GM04503 (cell line): ENCODE measurements at places on chromosomes 6 and 20.
A peak's percentile ranks its signal among the peaks of the same experiment; 100 is the strongest.

- DNase-seq: no peak
Observed at GRCh38 chr20:53839423-53840176, 230.8 kb downstream of the BCAS1 start.

GRCh38 chr20:37856932-37857660, 45.8 kb upstream of the VSTM2L start:
- DNase-seq: peak; percentile 50

GRCh38 chr6:51675922-51676275, 411.5 kb downstream of the PKHD1 start:
- no peak for DNase-seq

DNA sequence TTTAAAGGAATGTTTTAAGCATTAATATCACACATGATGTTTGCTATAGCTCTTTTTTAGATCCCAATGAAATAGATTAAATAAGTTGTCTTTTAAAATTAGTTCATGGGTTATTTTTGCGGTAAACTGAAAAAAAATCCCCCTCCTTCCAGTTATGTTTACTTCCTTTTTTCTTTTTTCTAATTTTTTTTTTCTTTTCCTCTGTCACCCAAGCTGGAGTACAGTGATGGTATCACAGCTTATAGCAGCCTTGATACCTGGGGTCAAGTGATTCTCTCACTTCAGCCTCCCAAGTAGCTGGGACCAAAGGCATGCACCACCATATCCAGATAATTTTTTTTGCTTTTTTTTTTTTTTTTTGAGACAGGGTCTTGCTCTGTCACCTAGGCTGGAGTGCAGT, 17.8 kb upstream of the SCAF8 start:
- DNase-seq: no peak

GRCh38 chr6:11738661-11739375, 39.8 kb downstream of the ADTRP start:
- DNase-seq: no peak

GRCh38 chr6:160329188-160329587, 19.0 kb upstream of the SLC22A3 start:
- no peak for DNase-seq

- DNase-seq: no peak
Observed at GRCh38 chr20:47551841-47552240, 50.2 kb downstream of the NCOA3 start.

DNA sequence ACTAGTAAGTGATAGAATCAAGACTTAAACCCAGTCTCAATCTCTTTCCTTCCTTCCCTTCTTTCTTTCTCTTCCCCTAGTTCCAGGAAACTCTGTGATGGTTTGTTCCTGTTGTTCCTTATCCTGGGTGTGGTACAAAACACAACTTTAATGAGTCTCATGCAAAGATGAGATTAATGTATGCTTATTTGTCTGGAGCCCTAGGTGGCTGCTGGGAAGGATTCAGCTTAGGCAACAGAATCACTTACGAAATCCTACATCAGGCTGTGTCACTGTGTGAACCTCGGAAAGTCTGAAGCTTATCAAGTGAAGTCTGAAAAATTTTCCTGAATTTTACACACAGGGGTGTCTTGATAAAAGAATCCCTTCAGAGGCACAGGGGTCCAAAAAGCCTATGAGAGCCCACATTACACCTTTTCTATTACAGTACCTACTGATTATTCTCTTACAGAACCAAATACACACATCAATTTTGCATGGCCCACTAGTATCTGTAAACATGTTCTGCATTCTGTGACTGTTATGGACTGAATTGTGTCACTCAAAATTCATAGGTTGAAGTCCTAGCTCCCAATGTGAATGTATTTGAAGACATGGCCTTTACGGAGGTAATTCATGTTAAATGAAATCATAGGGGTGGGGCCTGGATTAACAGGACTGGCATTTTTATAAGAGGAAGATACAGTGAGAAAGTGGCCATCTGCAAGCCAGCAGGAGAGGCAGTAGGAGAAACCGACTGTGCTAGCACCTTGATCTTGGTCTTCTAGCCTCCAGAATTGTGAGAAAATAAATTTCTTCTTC, 144.7 kb downstream of the MYB start:
- no peak for DNase-seq

- peak; percentile 68 for DNase-seq
Observed at GRCh38 chr6:112289038-112289566, 34.7 kb upstream of the LAMA4 start.
